ENCODE measurements at places on chromosomes 7 and 10. TPM values are rescaled to one million over a fixed set of nuclear protein-coding genes. Genes with fewer than 3 reads are reported as not detected.

The SPDYE5 gene
- total RNA-seq = not detected

The TMEM213 gene
- total RNA-seq = not detected

The ITGA8 gene
- total RNA-seq = under 0.01 TPM

The PPP3CB gene
- 17.9 TPM for total RNA-seq

The SERPINE1 gene
- total RNA-seq = 3,900 TPM

The INA gene
- 0.18 TPM for total RNA-seq

The GBX1 gene
- not detected for total RNA-seq

The COL17A1 gene
- 5.4 TPM for total RNA-seq

The WDR86 gene
- total RNA-seq = not detected

The ADARB2 gene
- total RNA-seq = 0.18 TPM
